Stimulated activated CD4-positive, alpha-beta T cell treated with anti-CD3 and anti-CD28 coated beads, TNF-alpha, amount 100 ng/mL, for 4 hours (primary cell): ENCODE measurements at places on chromosomes 7 and 10.
A peak's percentile ranks its signal among the peaks of the same experiment; 100 is the strongest.

GRCh38 chr10:30877111-30877510, 154.6 kb downstream of the ZNF438 start:
- no peak for DNase-seq

- DNase-seq, result peak; percentile 21
These were observed 126.4 kb upstream of the ZNF746 start for GRCh38 chr7:149624006-149624405.

DNA sequence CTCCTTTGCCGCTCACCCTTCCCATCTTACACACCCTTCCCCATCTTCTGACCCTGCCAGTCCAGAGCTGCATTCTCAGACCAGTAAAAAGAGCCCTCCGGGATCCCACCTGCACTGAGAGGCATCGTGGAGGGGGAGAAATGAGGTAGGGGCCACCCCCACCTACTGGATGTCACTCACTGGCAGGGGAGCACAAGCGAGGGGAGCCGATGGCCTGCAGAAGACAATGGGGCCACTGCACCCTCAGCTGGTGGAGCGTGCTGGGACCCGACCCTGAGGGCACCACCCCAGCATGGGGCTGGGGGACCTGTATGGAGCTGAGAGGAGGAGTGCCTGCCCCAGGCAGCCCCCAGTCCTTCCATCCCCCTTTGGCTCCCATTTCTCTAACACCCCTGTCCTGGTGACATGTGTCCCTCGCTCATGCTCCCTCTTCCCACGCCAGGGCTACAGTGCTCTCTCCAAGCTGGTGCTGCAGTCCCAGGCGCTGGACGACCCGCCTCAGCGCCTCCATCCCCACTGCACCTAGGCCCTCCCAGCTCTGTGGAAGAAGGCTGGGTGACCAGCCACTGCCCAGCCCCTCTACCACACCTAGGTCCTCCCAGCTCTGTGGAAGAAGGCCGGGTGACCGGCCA, 49.8 kb downstream of the RASGEF1A start:
- DNase-seq, result no peak

DNA sequence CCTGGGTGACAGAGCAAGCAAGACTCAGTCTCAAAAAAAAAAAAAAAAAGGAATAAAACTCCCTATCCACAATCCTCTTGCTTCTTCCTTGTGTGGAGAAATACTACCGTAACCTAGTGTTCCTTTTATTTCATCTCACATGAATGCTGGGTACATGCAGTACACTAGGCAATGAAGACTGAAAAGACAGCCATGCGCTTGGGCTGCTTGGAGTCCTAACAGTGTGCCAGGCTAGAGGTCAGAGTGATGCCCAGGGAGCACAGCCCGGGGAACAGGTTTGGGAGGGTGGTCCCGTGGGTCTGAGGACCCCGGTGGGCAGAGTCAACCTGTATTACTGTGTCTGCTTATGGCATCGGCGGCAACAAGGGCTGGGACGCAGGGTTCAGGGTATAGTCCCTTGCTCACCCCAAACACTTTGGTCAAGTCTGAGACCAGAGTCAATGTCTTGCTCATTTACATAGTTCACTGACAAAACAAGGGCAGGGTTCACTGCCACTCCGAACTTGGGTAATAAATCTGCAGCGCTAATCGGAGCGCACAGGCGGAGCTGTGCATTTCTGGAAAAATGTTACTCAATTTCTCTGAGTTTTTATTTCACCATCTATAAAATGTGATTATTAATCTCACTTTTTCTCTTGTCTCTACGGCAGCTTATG, 118.0 kb downstream of the CLEC2L start:
- no peak for DNase-seq

GRCh38 chr7:123622660-123623386, 21.2 kb downstream of the ASB15 start:
- DNase-seq, result no peak
